H9 (cell line): ENCODE measurements at places on chromosomes 1 and 21.

DNA sequence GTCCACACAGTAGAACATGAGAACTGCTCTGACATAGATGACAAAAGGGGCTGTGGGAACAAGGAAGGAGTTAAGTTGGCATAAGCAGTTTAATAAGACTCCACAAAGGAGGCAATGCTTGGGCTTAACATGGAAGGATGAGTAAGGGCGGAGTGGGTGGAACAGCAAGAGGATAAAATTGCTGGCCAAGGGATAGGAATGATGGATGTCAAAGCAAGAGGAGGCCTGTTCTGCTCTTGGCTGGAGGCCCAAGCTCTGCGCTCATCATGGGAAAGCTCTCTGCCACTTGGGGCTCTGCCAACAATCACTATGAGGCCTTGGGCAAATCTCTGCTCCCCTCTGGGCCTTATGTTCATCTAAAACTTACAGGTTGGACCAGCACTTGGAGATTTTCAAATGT is 98.3 kb upstream of the CAMK1G start:
- H3K4me1 ChIP-seq = no peaks in the 10 kb centered on the region
- H3K36me3 ChIP-seq = no peaks in the 10 kb centered on the region
- DNase-seq = no peak
- no peak overlapping the region for H3K27ac ChIP-seq
- H3K4me3 ChIP-seq = no peak overlapping the region

DNA sequence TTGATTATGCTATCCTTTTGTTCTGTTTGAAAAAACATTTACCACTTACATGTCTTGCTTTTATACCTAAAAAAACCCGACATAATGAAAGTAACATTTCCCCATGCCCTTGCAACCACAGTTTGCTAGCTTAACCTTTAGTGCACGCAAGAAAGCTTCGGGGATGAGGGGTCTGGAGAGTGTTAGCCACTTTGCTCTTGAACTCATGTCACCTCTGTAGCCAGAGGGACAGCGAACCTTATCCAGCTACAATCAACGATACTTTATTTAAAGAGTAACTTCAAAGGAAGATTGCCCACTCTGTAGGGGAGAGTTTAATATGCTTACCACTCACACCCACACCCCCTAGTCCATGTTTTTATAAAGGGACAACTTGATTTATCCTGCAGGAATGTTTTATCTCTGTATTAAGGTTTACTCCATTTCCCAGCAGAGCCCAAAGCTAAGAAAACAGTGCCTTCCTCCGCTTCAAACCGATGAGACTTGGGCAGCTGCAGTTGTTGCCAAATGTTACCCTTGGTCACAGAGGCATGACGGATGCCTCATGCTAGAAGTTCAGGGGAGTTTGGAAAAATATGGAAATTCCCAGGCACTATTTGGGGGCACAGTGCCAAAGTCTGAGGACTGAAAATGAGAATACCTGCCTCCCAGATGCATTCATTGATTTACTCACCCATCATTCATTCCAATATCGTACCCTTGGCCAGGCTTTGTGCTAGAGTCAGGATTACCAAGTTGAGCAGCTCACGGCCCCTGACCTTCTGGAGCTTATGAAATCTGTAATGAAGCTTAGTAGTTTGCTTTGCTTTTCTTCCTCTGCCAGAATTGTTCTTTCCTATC is 61.4 kb upstream of the VCAM1 start:
- H3K36me3 ChIP-seq = no peaks in the 10 kb centered on the region
- H3K27ac ChIP-seq = no peak overlapping the region
- H3K27me3 ChIP-seq = no peaks in the 10 kb centered on the region
- H3K4me3 ChIP-seq = no peak overlapping the region

GRCh38 chr1:246166841-246167240 is 340.2 kb downstream of the SMYD3 start:
- no peak for DNase-seq
- H3K4me3 ChIP-seq = no peak overlapping the region
- H3K27ac ChIP-seq = no peak overlapping the region
- H3K27me3 ChIP-seq = no peaks in the 10 kb centered on the region
- H3K36me3 ChIP-seq = no peaks in the 10 kb centered on the region
- no peaks in the 10 kb centered on the region for H3K4me1 ChIP-seq

DNA sequence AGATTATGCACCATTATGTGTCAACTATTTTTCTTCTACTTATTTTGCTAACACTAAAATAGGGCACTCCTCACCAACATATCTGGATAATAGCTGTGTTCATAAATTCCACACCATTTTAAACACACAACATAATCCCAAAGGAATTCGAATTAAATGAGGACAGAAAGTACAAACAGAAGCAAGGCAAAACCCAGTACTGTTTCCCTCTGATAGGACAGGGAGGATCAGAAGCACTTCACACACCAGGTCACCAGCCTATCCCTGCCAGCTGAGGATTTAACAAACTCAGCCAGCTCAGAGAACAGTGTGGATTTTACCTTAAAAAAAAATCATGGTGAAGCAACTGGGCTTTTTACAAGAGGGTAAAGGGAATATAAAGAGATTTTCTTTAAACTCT is 20.0 kb downstream of the CRYZ start:
- H3K4me3 ChIP-seq = no peak overlapping the region
- H3K27ac ChIP-seq = no peak overlapping the region
- no peaks in the 10 kb centered on the region; the same call in 1 of the 2 replicates for H3K4me1 ChIP-seq
- DNase-seq = no peak
- H3K27me3 ChIP-seq = no peaks in the 10 kb centered on the region
- no peaks in the 10 kb centered on the region for H3K36me3 ChIP-seq

DNA sequence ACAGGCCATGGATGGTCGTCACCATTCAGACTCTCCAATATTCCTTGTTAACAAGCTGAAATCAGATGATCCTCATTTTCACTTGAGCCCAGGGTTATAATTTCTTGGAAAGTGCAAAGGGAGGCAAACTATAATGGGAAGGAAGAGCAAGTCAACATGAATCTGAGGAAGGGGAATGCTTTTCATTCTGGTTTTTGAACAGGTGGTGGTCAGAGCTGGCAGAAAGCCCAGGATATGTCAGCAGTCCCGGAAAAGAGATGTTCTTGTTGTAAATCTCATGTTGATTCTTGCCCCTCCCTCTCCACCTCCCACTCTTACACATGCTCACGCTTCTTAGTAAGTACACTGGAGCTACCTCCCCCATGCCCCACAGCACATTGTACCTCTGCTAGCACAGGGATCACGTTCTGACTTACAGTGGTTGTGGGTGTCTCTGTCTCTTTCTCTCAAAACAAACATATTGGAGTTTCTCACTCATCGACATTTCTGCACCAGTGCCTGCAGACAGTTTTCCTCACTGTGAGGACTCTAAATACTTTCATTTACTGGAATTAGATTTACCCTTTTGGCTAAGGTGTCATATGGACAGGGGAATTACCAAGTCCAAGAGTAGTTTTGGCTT is 77.6 kb downstream of the XCL2 start:
- no peak overlapping the region for H3K4me3 ChIP-seq
- peaks cover 8% of the 10 kb centered on the region; the same call in 1 of the 2 replicates for H3K4me1 ChIP-seq
- peaks cover 6% of the 10 kb centered on the region; the same call in 1 of the 2 replicates for H3K36me3 ChIP-seq
- no peaks in the 10 kb centered on the region for H3K27me3 ChIP-seq

GRCh38 chr1:193115629-193116227 is 6.1 kb upstream of the CDC73 start:
- no peaks in the 10 kb centered on the region for H3K36me3 ChIP-seq
- peaks cover 7% of the 10 kb centered on the region; the same call in 1 of the 2 replicates for H3K4me1 ChIP-seq
- no peak overlapping the region for H3K4me3 ChIP-seq
- no peaks in the 10 kb centered on the region for H3K27me3 ChIP-seq

DNA sequence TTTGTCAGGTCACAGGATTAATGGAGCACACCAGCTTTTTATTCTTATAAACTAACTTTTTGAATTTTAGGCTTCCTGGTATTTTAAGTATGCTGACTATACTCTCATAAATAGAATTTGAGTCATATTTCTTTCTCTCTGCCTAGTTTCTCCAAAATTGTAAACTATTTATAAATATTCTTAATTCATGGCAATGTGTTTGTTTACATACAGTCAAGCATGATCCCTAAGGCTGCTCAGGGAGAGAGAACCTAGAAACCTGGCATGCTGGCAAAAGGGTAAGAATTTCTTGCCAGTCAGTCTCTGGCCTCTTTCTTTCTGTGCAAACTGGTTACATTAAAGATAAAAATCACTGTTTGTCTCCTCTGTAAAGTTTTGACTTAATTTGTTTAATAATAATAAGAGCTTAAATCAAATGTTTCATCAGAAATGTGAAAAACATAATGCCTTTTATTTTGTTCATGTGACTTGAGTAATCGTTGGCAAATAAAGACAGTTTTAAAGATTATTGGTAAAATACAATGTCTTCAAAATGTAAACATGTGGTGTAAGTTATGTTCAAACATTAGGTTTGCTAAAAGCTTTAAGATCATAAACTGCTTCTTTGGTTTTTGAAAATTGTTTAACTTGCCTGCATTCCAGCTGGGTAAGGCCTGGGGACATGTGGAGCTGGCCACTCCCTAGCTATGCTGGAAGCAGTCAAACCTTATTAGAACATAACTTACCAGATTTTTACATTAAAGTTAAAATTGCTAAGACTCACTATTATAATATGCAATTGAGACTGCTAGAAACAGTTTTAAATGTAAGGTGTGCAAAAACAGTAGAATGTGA is 1401.7 kb downstream of the NCAM2 start:
- DNase-seq = no peak
- H3K4me3 ChIP-seq = no peak overlapping the region
- H3K36me3 ChIP-seq = no peaks in the 10 kb centered on the region
- H3K27me3 ChIP-seq = no peaks in the 10 kb centered on the region
- no peak overlapping the region for H3K27ac ChIP-seq
- H3K4me1 ChIP-seq = no peaks in the 10 kb centered on the region

GRCh38 chr1:7303554-7304317 is 467.4 kb upstream of the VAMP3 start:
- H3K4me3 ChIP-seq = no peak overlapping the region
- no peaks in the 10 kb centered on the region for H3K27me3 ChIP-seq
- H3K4me1 ChIP-seq = peaks cover 4% of the 10 kb centered on the region; the same call in 1 of the 2 replicates
- H3K36me3 ChIP-seq = peaks cover 24% of the 10 kb centered on the region
- DNase-seq = no peak

DNA sequence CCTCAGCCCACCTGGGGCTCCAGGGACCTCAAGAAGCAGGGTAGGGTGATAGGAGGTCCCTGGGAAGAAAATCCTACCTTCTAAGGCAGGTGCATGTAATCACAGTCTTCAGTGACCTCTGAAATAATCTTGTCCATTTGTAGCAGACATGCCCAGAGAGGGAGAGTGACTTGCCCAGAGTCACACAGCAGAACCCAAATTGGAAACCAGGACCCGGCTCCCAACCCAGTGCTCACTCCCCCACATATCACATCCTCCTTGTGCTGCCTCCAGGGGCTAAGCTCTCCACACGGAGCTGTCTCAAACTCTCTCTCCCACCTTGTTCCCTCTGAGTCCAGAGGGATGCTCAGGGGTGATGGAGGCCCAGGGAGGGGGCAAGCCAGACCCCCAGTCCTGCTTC is 72.5 kb downstream of the RAP1GAP start:
- no peak overlapping the region for H3K27ac ChIP-seq
- no peaks in the 10 kb centered on the region for H3K36me3 ChIP-seq
- no peaks in the 10 kb centered on the region for H3K27me3 ChIP-seq
- DNase-seq = no peak
- no peak overlapping the region for H3K4me3 ChIP-seq
